ENCODE measurements at places on chromosomes 5 and 9.

DNA sequence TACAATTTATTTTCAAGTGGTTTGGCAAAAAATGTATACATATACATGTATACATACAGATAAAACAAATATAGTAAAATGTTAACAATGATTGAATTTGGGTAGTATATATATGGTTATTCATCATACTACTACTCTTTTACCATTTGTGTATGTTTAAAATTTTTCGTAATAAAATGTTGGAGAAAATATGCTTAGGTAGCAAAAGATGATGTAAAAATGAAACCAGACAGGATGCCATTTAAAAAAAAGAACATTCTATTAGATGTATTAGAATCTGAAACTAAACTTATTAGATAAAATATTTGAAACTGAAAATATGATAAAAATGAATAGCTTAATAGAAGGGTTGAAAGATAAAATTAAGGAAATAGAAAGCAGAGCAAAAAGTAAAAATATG, 144.9 kb upstream of the FER start:
- no peak for DNase-seq

GRCh38 chr5:176884571-176884890, 14.6 kb downstream of the HK3 start:
- DNase-seq: no peak

- DNase-seq: no peak
Measured at GRCh38 chr5:150644514-150644913, 4.1 kb downstream of the SYNPO start.

GRCh38 chr5:167442922-167443321, 848.5 kb upstream of the WWC1 start:
- no peak for DNase-seq

DNA sequence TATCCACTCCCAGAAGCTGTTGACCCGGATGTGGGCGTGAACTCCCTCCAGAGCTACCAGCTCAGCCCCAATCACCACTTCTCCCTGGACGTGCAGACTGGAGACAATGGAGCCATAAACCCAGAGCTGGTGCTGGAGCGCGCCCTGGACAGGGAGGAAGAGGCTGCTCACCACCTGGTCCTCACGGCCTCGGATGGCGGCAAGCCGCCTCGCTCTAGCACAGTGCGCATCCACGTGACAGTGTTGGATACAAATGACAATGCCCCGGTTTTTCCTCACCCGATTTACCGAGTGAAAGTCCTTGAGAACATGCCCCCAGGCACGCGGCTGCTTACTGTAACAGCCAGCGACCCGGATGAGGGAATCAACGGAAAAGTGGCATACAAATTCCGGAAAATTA, 834 bp downstream of the PCDHGA8 start:
- no peak for DNase-seq

DNA sequence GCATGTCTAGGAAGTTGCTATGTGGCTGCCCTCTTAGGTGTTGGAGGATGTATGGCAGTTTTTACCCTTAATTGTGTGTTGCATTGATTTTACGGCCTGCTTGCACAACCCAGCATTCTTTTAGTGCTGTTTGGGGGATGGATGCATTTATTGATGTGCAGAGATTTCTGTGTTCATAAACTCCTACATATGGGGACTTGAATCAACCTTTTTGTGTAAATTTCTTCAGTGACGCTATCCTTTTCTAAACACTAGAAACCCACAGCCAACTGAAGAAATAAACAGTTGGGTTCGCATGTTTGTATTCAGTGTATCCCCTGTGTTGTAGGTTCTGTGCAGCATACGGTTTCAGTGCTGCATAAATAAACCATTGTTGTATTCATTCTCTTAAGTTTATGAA, 263.7 kb downstream of the RASEF start:
- DNase-seq: no peak

GRCh38 chr9:92422611-92423338, 1.5 kb downstream of the OMD start:
- DNase-seq: no peak

GRCh38 chr5:35145691-35146317, 84.5 kb downstream of the PRLR start:
- no peak for DNase-seq

DNA sequence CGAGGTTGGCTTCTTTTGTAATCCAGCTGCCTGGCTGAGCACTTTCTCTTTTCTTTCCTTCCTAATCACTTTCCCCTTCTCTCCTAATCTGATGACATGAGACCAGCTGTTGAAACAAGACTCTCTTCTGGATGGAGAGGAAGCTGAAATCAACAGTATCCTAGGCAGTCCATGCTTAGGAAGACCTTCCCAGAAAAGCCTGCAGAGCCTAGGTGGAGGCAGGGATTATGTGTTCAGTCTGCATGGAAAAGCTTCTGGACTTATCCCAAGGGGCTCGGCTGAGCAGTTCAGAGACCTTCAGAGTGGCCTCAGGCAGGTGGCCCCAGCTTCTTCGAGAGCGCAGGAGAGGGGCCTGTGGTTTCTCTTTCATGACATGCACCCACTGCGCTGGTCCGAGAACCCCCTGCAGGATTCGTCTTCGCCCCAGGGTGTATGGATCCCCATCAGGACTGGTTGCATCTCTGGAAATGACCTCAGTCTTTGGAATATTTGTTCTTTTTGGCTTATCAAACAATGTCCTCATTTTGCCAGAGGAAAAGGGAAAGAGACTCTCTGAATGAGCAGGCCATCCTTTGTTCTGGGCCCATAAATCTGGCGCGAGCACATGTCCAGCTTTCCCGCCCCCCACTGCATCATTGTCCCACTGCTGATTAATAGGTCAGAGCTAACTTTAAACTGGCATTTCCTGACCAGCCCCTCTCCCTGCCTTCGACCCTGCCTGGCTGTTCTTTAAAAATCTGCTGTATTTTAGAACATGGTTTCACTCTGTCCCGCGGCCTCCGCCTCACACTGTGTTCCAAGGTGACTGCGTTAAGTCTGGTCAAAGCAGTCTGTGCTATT, 177.9 kb upstream of the KLF4 start:
- no peak for DNase-seq

- DNase-seq: no peak
Measured at GRCh38 chr9:120212153-120212852, 367.7 kb downstream of the CDK5RAP2 start.

DNA sequence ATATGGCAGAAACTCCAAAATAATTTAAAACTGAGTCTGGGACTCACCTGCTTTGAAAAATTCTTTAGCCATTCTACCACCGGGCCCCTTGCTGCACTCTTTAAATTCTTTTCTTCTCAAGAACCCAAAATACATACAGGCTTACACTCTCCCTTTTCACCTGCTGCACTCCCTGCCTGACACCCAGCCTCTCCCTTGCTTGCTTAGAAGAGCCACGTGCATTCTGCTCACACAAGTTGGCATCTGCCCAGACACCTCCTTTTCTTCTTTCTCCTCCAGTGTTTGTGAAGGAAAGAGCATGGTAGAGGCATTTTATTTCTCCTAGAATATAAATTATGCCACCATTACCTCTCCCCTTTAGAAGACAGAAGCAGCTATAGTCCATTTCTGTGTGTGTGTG, 39.0 kb upstream of the AOPEP start:
- no peak for DNase-seq

GRCh38 chr9:74245866-74246497, 251.2 kb upstream of the RORB start:
- no peak for DNase-seq

DNA sequence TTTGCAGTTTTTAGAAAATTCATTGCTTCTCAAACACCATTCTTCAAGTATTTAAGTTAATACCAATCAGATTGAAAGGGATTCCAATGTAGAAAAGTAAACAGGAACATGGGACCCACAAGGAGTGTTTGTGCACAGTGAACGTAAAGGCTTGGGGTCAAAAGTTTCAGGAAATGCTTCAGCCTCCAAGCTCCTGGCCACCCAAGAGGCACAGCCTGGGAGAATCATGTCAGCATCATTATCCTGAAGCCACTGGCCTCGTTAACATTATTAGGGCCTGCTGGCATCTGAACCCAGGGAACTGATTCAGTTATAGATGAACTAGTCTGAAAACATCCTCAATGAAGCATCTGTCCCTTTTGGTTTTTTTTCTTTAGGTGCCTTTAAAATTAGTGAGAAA, 122.9 kb downstream of the NXNL2 start:
- DNase-seq: no peak

- no peak for DNase-seq
Measured at GRCh38 chr5:170769246-170769645, 14.3 kb upstream of the GABRP start.

DNA sequence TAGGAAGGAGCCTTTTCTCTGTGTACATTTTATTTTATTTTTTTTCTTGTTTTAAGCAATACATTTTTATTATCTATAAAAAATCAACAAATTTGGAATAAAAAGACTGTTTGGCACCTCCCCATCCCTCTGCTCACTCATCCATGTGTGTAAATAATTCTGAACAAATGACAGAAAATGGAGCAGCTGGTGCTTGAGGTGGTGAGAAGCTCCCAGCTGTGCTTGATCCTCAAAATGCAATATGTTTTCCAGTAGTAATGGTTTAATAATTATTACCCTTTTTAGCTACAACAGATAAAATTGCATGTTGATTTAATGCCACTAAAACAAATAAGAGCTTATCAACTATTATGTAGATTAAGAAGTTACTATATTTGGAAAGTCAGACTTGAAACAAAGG, 132.5 kb downstream of the CDH18 start:
- DNase-seq: peak; percentile 80

DNA sequence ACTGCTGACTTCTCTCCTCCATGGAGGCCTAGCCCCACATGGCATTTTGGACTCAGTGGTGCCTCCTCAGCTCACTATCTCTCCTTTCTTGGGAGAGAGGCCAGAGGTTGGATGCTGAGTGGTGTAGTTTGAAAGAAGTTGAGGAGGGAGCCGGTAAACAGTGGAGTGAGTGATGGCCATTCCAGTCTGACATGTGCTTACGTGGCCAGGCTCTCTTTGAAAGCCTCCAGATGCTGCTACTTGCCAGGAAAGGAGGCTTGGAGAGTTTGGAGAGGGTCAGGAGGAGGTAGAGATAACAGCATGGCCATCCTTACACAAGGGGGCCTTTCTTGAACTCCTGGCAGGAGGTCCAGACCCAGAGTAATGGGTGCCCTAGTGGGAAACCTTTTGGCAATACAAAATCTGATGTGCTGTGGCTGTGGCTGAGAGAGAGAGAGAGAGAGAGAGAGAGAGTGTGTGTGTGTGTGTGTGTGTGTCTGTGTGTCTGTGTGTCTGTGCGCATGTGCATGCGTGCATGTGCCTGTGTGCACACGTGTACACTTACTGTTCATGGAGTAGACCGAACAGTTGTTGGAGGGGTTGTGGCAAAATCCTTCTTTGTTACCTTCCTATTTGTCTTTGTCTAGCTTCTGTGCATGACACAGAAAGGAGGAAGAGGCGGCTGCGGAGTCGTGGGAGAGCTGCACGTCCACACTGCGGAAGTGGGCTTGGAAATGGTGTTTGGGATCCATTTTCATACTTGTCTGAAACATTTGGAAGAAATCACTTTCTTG, 37.8 kb downstream of the RALGPS1 start:
- DNase-seq: no peak

DNA sequence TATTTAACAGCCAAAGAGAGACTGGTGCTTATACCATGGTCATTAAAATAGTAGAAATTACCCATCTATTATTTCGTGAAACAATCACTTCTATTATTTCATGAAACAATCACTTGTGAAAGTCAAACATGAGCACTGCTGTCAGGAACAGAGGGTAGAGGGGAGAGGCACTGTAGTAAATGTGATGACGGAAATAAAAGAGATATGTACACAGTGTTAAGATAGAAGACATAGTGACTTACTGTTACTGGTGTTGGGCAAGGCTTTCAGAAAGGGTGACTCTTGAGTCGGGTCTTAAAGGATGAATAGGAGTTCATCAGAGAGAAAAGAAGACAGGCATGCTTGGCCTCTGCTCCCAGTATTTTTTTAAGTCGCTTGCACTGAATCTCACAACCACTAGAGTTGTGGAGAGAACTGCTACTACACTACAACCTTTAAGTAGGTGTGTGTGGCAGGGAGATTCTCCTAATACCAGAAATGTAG, 162.6 kb upstream of the GNA14 start:
- no peak for DNase-seq

DNA sequence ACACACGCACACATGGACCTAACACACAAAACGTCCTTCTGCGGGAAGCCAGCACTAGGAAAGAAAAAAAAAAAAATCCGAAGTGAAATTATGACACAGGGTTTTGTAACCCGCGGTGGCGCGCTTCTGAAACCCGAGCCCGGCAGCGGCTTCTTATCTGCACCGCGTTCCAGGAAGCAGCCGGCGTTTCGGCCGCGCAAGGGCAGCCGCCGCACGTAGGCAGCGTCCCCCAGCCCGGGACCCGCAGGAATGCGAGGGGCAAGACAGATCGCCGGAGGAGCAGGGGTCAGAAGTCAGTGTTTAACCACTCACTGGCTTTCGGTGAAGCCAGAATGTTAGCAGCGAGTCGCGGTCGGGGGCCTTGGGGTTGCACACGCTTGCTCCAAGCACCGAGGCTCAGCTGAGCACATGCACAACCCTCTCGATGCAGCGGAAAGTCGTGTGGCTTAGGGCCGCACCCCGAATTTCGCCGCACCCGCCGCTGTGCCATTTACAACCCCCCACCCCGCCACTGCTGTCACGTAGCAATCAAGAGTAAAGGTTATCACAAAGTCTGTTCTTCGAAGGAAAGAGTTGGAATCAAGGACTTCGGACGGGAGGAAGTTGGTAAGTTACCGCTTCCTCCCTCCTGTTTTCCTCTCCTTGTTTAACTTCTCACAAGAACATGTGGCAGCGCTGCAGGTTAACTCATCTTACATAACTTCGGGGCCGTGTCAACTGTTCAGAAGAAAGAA, 167.9 kb downstream of the AUH start:
- DNase-seq: no peak

DNA sequence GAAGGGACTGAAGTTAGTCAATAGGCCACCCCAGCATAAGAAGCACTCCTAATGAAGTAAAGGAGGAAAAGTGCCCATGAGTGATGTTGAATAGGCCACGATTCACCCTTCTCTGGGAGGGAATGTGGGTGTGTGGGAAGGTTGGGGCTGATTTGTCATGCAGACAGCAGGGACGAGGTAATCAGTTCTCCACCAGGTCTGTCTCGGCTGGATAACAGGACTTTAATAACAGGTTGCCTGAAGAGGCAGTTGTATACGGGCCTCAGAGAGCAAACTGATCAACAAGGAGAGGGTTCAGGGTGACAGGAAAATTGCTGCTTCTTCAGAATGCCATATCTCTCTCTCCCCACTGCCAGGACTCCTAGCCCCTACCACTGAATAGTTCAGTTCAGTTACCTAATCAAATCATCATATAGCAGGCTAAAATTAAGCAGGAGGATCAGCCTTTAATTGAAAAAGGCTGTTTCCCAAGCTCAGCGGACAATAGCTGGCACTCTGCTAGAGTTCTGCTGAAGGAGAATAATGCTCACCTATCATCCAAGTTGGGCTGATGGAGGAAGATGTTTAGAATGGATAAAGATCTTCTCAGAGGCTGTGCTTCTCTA, 43.6 kb upstream of the SMIM32 start:
- no peak for DNase-seq

Data from NCI-H2081 treated with DMSO at 0.1 percent for 48 hours (cell line).